NCI-H510A treated with DMSO at 0.1 percent for 48 hours (cell line): ENCODE measurements at places on chromosomes 11 and 22.

DNA sequence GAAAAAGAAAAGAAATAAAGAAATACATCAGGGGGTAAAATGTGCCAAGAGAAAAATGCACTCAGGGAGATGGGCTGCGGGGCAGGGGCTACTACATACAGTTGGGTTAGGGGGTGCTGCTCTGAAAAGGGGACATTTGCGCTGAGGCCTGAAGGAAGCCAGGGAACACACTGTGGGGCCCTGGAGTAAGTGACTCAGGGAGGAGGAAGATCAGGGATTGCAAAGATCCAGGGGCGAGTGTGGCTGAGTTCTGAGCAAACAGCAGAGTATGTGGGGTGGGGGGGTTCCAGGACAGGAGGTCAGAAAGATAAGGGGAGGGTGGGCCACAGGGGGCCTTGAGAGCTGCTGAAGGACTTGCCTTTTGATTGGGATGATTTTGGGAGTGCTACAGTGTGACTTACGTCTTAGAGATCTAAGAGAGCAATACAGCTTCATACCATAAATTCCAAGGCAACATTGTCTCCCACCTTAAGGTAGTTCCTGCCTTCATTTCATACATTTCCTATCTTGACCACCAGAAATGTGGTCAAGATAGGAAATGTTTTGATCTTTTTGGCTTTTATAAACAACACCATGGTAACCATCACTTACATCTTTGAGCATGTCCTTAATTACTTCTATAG is 5.8 kb downstream of the A4GALT start:
- no peak for DNase-seq

GRCh38 chr22:25282671-25283561 is 63.5 kb downstream of the CRYBB2 start:
- DNase-seq, result no peak

GRCh38 chr11:72088076-72088808 is 7.6 kb downstream of the LRRC51 start:
- DNase-seq, result no peak

DNA sequence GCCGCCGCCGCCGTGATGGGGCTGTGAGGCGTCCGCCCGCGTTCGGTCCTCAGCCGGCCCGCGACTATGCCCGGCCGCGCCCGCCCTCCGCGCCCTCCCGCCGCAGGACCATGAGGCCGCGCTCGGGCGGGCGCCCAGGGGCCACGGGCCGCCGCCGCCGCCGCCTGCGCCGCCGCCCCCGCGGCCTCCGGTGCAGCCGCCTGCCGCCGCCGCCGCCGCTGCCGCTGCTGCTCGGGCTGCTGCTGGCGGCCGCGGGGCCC is 215 bp downstream of the ZNRF3 start:
- DNase-seq, result no peak

- DNase-seq, result no peak
These were observed 117.4 kb downstream of the RRM1 start for GRCh38 chr11:4211991-4212390.

GRCh38 chr11:46674463-46675287 is 25.7 kb downstream of the ARHGAP1 start:
- DNase-seq, result peak; percentile 2

DNA sequence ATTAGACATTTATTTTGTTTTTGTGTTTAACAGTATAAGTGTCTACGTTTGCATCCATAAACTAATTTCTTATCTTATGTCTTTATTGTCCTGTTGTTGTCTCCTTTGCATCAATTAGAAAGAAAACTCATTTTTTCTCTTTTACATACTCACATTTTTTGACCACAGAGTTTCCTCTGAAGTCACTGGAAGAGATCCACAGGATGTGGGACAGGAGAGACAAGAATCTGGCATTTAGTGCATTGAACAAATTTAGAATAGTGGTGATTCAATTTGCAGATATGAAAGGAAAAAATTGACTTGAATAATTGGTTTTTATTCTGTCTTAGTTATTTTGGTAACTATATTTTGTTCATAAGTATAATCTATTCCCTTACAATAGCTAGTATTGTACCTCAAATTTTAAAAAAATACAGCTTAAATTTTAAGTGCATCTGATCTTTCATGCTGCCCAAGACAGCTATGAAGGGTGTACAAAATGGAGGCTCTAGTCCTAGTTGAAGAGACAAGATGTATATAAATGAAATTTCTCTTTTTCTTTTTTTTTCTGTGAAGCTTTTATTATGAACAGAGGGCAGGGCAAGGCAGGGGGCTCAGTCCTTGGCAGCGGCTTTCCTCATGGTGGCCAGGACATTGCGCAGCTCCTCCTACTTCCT is 24.4 kb downstream of the HORMAD2 start:
- no peak for DNase-seq
